ENCODE measurements at places on chromosomes 4 and X.

- peak; percentile 75 for DNase-seq
Observed at GRCh38 chrX:107718156-107718621, 57.4 kb downstream of the TSC22D3 start.

- no peak for DNase-seq
Observed at GRCh38 chr4:148868191-148868590, 426.0 kb upstream of the NR3C2 start.

DNA sequence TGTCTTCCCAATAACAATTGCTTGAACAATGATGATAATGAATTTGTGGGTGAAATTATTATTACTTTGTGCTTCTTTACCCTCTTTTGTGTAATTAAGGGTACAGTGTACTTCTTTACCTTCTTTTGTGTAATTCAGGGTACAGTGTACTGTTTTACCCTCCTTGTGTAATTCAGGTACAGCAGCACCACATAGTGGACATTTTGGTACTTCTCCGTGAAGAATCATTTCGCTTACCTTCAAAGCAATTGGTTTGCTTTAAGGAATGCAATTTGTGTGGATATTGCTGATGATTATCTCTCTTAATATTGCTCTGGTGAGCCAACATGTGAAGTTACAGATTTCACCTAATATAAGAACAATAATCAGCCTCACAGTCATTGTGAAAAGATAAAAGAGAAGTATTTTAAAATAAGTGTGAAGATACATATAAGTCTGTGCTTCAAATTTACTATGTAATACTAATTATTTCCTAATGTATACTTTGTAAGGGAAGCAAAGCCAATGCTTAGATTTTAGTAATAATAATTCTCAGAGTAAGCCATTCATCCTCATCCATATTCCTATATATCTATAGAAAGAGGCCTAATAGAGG is 27.2 kb upstream of the SEC24B start:
- DNase-seq = no peak

DNA sequence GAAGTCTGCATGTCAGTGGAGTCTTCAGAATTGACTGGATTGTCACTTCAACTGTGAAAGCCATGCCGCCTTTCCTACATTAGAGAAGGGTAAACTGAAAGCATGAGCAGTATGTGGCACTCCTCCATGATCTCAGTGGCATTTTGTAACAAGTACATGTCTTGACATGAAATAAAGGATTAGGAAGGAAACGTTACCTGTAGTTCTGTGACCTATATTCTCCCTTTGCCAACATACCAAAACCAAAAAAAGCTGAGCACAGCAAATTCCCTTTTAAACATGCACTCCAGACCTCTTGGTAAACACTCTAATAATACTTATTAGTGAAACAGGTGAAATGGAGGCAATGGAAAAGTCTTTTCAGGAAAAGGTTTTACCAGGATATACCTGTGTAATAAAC is 344.2 kb downstream of the GRIA2 start:
- no peak for DNase-seq

DNA sequence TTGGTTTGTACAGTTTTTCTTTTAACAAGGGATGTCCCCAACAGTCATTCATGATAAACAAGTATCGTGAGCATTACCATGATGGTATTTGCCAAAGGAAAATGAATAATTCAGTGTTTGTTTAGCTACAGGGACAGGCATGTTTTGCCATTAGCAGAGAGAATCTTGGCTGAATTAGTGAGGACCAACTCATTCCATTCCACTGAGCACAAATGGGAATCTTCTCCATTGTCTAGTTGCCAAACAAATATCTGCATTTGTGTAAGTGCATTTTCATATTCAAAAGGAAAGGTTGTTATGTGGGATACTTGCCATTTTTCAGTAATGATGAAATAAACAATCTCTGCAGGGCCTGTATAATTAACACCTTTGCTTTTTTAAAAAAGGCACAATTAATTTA is 1762.6 kb downstream of the RPA4 start:
- no peak for DNase-seq
